ENCODE measurements at places on chromosomes 11 and 22.

DNA sequence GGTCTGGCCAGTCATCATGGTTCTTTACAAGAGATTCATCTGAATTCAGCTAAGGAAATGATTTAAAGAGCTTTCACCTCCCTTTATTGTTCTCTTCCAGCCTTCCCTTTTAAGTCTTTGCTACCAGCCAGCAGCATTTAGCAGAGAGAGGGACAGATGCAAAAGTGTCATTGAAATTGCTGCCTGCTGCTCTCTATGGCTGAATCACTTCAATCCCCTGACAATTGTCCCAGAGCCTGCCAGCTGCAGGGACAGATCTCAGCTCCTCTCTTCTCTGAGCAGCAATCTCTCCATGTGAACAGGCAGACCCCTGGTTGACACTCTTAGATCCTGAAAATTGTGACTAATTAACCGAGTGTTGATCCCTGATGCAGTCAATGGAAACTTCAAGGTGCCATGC, 816.9 kb upstream of the CCDC90B start:
- no peak for DNase-seq

DNA sequence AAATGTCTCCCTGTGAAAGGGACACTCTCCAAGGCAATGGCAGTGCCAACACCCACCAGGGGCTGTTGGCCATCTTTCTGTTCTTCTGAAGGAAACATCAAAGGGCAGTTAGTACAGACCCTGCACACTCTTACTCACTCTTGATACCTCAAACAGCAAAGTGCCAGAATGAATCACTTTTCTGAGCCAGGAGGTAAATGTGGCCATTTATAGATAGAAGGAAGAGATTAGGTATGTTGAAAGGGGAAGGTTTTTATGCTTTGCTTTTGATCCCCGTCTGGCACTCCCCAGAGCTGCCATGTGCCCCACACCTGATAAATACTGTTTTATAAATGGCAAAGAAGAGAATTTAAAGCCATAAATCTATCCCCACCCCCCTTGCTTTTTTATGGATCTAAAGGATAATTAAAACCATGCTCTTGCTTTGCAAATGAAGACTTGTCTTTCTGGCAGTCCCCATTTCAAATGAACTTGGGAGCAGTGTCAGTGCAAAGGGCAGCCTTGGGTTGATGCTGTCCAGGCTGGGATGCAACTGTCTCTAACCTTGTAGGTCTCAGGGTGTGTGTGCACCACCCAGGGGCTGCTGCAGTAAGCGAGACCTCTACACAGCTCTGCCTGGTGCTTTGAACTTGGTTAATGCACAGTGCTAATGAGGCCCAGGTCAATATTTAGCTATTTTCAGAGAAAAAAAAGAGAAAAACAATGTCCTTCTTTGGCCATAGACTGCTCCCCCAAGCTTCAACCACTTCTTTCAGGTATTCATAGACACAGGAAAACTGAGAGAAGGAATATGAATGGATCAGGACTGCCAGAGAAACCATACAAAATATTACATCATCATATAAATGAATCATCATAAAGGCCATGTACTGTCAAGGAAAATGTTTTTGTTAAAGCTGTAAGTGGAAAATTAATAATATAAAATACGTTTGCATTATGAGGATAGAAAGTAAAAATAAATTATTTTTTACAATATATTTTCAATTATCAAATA, 207.5 kb downstream of the ETS1 start:
- DNase-seq = no peak

GRCh38 chr11:16749666-16750065, 11.2 kb downstream of the C11orf58 start:
- DNase-seq = peak; percentile 13

DNA sequence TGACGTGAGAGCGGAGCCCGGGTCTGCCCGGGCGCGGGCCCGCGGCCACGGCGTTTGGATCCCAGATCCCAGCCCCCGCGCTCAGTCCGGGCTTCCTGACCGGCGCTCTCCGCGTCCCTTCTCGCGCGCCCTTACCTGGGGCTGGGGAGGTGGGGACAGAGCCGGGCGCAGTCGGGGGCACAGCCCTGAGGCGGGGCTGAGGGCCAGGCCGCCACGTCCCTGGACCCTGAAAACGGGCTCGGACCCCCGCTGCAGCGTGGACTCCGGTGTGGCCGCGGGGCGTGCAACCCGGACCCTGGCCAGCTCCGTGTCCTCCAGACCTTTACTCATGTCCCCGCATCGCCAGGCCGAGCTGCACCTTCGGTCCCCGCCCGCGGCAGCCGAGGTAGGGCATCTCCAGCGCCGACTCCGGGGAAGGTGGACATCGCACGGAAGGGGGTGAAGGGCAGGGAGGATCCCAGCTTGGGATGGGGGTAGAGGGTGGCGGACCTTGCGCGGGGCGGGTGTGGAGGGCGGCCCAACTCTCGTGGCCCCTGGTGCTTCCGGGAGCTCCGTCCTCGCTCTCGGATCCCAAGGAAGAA, 9.9 kb upstream of the AIFM3 start:
- DNase-seq = no peak

DNA sequence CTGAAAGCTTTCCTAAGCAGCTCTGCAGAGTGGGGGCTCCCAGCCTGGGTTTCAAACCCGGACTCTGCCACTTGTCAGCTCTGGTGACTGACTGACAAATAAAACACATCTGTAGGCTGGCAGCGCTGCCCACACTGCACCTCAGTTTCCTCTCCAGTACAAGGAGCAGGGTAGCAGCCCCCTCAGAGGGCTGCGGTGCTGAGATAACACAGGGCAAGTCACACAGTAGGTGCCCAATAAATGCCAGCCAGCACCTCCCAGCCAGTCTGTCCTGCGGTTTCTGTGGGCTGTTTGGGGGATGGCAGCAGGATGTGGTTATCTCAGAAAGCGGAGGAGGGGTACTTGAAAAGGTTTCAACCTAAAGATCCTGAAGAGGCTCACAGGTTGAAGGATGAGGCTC, 1.5 kb downstream of the SYT12 start:
- peak; percentile 52 for DNase-seq

DNA sequence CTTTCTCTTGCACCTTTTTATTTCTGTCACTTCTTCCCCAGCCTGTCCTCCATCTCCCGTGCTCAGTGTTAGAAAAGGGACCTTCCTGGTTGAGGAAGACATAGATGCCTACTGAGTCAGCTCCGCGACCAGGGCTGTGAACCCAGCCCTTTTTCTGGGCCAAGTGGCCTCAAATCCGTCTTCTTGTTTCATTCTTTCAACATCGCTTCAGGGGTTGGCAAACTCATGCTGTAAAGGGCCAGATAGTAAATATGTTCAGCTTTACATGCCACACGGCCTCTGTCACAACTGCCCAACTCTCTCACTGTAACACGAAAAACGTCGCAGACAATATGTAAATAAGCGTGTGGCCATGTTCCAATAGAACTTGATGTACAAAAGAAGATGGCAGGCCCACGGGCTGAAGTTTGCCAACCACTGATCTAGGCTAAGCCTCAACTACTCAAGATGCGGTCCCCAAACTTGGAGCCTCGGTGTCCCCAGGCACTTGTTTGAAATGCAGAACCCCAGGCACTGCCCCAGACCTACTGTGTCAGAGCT, 338.4 kb downstream of the MN1 start:
- no peak for DNase-seq

- no peak for DNase-seq
Measured at GRCh38 chr11:69603111-69603836, 37.7 kb upstream of the CCND1 start.

DNA sequence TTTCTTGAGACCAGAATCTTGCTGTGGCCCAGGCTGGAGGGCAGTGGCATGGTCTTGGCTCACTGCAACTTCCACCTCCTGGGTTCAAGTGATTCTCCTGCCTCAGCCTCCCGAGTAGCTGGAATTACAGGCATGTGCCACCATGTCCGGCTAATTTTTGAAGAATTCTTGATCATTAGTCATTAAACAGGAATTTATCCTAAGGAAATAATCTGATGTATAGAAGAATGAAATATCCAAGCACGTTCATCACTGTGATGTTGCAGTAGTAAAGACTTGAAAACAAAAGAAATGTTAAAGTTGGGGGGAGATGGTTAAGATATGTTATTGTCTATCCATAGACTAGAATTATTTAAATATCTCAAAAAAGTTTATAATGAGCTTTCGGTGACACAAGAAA, 23.6 kb downstream of the CBL start:
- DNase-seq = no peak

- DNase-seq = no peak
Measured at GRCh38 chr11:82903843-82904586, 2.5 kb downstream of the DDIAS start.

GRCh38 chr11:47269829-47270305, at the start of gene MADD:
MADD (plus strand) TSS chr11:47270133.
- peak; percentile 92 for DNase-seq

- DNase-seq = no peak
Measured at GRCh38 chr22:38736257-38736570, 19.6 kb downstream of the SUN2 start.

DNA sequence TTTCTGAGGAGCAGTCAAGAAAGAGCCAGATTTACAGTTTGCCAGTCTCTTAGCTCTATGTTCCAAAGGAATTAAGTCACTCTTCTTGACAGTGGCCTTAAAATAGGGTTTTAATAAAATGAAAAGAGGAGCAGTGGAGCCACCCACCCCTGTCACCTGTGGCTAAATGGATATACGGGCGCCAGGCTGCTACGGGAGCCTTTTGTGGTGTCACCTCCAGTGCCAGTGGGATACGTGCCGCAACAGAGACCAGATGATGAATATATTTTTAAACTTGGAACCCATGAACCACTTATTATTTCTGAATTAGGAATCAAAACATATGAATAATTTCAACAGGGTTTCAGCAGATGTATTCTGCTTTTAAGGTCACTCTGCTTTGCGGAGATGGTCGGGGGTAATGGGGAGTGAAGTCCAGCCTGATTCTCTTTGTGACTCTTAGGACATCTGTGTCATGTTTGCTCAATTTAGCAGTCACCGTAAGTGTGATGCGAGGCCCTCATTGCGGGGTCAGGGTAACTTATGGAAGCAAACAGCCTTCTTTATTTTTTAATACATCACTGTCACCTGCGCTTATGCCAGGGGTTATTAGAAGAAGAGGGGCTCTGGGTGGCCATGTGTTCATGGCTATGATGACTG, 64.3 kb downstream of the ZBTB16 start:
- DNase-seq = no peak

- DNase-seq = no peak
Measured at GRCh38 chr11:113240790-113241635, 73.4 kb upstream of the TTC12 start.

DNA sequence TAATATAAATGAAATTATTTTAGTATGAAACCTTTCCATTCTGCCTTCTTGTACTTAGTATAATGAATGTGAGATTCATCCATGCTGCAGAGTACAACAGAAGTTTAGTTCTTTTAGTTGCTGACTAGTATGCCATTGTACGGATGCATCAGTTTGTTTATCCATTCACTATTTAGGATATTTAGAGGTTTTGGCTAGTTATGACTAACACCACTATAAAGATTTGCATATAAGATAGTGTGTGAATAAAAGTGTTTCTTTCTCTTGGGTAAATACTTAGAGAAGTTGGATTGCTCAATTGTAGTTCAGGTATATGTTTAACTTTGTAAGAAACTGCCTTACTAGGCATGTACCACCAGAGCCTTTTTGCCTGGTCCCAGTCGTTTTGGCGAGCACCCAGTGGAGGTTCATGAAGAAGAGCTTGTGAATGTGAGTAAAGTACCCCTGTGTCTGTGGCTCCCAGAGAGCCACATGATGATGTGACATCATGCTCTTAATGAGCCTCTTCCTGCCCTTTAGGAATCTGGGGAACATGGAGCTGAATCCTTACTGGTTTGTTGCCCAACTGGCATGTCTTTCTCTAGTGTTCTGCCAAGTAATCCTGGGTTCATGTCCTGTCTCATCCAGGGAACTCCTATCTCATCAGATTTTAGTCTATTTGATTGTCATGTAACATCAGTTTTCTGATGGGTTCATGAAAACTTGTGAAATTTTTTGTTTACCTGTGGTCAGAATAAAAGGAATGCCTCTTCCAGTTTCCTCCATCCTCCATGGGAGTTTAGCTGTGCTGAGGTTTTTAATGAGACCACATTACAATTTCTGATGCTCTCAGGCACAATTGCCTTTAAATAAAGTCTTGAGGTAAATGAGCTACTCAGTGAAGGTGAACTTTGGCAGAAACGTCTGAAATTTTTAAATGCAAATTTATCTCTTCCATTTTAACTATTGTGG, 234.8 kb downstream of the CASP12 start:
- DNase-seq = no peak

- no peak for DNase-seq
Measured at GRCh38 chr11:126410649-126411048, 55.2 kb downstream of the ST3GAL4 start.

Measured in CD4-positive, CD25-positive, alpha-beta regulatory T cell (primary cell).